ENCODE measurements at places on chromosomes 13 and 19.

DNA sequence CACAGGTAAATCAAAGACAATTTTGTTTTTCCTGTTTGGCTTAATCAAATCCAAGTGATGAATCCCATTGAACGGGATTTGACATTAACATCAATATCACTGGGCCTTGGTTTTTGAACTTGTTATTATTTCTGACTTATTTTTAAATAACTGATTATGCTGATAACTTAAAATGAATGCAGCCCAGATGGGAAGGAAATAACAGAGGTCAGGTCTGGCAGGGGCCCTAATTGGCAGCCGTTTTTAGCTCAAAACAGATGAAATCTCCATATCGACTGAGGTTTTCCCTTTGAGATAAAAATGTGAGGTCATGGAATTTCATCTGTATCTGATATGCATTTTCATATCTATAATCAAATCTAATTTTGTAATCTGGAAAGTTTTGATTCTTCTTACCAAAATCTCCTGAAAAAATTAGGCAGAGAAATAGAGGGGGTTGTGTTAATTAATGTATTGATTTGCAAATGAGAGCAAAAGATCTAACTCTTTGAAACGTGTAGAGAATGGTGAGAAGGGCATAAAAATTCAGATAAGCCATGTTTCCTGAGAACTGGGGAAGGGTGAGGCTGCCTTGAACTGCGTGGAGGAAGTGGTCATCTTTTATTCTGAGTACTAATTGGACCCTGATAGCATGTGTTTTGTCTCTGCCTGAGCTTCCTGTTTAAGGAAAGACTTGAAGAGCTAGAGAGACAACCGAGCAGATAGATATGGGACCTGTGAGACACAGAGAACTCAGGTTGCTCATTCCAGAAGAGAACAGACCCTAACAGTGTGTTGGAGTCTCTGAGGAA is 98.2 kb upstream of the C1QTNF9B start:
- DNase-seq = no peak

DNA sequence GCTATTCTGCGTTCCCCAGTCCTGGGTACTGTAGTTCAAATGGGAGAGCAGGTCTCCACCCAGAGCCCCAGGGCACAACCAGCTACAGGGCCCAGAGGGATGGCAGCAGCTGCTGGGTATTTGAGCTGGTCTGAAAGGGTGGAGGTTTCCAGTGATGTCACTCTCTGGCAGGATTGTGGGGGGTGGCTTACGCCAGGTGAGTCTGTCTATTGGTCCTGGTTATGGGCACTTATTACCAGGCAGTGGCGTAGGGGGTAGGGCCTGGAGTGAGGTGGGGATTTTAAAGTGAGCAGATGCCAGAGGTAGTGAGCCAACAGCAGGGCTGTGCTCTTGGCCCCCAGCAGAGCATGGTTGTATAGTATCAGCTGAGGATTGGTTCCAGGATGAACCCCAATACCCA is 6.2 kb downstream of the RPS19 start:
- DNase-seq = no peak

DNA sequence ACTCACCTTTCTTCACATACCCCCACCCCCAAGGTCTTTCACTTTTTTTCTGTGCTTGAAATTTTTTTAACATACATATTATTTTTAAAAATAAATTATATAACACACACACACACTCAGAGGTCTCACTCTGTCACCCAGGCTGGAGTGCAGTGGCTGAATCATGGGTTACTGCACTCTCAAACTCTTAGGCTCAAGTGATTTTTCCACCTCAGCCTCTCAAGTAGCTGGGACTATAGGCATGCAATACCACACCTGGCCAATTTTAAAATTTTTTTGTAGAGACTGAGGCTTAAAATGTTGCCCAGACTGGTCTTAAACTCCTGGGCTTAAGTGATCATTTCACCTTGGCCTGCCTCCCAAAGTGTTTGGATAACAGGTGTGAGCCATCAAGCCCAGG is 32.9 kb upstream of the ZNF429 start:
- no peak for DNase-seq

DNA sequence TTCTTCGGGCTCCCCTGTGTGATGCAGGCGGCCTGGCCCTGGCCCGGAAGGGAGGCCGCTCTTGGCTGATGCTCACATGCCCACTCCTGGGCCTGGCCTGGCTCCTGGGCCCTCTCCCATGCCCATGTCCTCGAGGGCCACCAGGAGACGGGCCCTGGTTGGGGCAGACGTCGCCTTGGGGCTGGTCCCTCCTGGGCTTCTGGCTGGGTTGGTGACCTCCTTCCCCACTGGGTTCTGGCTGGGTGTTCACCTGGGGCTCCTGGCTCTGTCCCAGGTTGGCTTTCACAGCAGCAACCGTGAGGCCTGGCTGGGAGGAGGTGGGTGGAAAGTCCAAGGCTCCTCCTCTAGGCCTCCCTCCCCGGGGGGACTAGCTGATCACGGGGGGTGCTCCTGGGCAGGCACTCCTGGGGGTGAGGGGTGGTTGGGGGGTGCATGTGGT is 15.5 kb upstream of the SLC7A10 start:
- DNase-seq = no peak

Measured in activated CD4-positive, alpha-beta T cell treated with anti-CD3 and anti-CD28 coated beads, Interleukin-2, amount 10 ng/mL, durations not matched to agents 24 days and 14 days (primary cell).